ENCODE measurements at places on chromosomes 3 and 15.

DNA sequence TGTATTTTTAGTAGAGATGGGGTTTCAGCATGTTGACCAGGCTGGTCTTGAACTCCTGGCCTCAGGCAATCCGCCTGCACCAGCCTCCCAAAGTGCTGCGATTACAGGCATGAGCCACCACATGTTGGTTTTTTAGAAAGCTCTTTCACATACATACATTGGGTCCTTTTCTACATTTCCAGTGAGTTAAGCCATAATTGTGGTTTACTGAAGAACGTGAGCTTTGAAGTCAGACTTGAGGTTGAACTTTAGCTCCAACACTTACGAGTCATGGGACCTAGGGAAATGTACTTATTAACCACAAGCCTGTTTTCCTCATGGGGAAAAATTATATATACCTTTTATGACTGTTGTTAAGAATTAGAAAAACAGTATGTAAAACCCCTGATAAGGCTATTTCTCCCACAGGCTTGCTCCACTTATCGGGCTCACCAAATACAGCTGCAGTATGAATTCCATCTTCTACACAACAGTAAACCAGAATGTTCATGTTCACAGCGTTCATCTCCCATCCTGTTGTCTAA, 39.0 kb downstream of the GPR160 start:
- DNase-seq = no peak

DNA sequence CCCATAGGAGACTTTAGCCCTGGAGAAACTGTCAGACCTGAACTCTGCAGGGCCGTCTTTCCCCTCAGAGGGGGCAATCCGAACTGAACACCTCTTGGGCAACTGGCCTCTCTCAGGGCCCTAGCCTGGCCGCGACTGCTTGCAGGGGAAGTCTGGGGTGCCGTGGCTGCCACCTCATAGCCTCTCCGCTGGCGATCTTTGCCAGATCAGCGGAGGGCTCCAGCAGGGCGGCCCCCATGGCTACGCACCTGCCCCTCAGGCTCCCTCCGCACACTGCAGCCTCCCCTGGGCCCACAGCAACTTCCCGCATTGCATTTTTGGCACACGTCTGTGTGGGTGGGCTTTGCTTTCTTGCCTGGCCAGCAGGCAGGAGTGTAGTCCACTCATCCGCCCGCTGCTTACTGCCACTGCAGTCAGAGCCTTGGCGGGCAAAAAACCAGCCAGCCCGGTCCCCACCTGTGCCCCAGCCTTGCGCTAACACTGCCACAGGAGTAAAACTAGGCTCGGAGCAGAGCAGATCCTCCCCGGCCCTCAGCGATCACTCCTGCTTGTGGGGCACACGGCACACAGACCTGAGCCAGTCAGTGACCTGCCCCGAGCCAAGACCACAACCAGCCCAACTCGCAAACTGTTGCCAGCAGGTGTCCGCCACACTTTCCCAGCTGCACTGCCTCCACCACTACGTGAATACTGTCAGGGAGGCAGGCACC, 266.8 kb upstream of the CBLB start:
- DNase-seq = no peak

- DNase-seq = no peak
Observed at GRCh38 chr3:159771865-159772611, 216.6 kb upstream of the IL12A start.

- no peak for DNase-seq
Observed at GRCh38 chr3:153624310-153625030, 462.4 kb downstream of the RAP2B start.

DNA sequence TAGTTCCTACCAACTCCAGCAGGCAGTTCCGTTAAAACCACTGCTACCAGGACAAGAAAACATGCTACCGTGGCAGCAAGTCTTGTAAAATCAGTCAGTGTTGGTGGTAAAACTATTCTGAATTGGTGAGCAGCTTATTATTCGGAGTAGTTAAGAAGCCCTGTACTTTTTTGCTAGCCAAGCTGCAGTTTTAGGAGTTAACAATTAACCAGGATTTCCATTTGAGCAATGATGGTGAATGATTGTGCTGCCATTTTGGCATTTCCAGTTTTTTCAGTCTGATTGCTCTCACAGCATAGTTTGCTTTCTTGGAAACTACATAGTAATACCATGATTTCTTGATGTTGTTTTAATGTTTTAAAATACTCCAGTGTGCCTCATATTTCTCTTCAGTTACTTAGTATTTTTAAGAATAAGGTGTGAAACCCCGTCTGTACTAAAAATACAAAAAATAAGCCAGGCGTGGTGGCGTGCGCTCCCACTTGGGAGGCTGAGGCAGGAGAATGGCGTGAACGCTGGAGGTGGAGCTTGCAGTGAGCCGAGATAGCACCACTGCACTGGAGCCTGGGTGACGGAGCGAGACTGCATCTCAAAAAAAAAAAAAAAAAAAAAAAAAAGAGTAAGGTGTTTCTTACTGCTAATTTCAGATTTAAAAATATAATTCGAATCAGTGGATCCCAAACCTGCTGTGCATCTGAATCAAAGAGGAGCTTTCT, 43.8 kb upstream of the SCAANT1 start:
- DNase-seq = no peak

DNA sequence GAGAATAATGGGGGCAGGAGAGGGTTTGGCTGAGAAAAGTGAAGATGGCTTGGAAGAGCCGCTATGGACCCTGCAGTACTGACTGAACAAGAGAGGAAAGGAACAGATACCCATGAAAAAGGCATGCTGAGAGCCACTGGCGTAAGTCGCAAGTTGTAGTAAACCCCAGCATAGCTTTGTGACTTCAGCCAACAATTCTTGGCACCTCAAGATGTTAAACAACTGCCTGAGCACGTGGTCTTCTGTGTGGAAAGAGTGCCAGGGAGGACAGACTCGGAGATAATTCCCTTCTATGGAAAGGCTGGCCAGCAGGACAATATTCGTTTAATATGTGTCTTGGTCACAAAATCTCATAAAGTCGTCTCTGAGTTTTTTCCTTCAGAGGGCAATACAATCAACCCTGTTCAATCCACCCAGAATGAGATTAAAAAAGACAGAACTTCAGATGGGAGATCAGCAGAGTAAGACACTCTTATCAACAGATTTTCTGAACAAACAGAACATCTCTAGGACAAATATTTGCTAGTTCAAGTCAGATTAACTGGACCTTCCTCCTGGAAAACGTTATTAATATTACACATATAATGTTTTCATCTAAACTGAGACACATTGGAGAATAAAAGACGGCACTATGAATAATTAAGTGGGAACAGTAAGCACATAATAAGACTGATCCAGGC, 49.2 kb downstream of the NEK10 start:
- DNase-seq = no peak

DNA sequence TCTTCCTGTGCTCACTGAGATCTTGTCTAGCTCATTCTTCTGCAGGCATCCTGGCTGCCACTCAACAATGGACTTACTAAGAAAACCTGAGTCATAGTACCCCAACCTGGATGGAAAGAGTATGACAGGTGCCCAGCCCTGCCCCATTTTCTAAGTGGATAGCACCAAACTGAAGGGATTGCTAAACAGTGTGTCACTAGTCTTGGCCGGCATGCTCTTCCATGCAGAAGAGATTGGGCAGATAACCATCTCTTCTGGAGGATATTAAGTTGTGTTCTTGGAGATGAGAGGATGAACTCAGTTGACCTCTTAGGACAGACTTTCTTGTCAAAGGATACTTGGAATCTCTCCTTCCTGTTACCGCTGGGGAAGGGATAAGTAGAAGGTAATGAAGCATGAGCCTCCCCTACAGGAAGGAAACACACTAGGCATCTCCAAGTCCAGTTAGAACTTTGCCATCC, 797.5 kb downstream of the AGBL1 start:
- DNase-seq = no peak

DNA sequence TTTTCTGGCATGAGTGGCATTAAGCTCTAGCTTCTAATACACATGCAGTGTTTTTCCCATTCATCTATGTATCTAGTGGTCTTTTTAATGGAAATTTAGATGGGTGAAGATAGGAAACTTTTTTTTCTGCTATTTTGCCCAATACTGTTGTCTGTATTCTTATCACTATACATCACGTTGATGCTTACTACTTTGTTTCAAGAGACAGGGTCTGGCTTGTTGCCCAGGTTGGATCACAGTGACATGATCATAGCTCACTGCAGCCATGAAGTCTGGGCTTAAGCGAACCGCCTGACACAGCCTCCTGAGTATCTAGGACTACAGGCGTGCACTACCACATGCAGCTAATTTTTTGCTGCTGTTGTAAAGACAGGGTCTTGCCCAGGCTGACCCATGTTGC, 84.6 kb downstream of the PEAK1 start:
- no peak for DNase-seq
